ENCODE measurements at places on chromosomes 2 and 18. TPM values are rescaled to one million over a fixed set of nuclear protein-coding genes. Genes with fewer than 3 reads are reported as not detected.

DNA sequence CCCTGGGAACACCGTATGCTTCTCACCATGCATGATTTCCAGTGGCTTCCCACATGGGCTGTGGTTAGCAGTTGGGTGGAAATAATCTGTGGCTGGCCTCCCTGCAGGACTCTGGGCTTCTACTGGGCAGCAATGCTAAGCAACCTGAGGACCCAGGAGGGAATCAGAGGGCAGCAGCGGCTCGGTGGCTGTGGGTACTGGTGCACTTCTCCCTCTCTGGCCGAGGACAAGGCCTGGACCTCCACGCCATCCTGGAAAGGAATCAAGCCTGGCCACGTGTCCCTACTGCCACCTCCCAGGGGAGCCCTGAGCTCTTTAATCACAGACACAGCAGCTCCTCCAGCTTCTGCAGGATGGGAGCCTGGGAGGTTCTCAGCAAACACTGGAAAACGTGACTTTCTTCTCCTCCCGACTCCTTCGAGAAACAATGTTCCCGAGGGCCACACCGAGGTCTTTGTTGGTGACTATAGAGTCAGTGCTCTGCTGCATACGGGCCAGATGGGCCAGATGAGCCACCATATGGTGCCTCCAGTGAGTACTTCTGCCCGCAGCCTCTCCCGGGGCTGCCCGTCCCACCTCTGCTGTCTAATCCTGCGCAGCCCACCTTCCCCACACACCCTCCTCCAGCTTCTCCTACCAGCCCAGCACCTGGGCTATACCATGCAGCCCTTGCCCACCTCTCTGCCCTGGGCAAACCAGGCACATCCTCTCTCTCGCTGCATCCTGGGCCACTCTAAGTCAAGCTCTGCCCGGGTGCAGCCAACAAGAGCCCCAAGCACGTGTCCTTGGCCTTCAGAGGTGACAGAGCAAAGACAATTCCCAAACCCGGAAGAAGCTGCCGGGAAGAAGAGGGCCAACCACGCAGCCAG lies 42.8 kb upstream of the OTOS start:
- DNase-seq = no peak

DNA sequence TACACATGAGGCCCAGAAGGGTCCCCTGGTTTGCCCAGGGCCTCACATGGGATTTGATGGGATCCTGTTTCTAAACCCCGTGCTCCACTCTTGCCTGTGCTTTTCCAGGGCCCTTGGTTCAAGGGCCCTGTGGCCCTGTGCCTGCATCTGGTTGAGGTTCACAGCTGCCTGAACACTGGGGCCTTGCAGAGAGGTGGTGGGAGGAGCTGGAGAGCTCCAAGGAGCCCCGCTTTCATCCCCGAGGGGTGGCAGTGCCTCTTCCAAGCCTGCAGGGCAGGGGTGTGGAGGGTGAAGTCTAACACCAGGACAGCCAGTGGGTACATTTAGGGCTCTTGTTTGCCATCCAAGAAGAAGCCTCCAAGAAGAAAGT lies 82.3 kb downstream of the GLI2 start:
- no peak for DNase-seq

DNA sequence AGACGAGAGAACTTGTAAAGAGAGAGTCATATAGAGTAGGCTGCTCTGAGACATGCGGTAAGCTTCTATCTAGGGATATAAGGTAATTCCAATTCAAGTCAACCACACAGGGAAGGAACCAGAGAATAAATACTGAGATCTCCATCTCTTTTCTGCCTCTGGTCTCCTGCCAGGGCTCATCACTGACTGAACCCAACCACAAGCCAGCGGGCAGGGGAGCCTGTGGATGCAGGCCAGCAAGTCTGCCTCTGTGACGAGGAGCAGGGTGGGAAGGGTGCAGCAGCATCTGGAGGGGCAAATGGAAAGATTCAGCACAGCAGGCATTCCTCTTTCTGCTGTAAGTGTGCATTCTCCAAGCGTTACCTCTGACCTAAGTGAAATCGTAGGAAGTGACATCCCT lies 82.2 kb downstream of the ICOS start:
- no peak for DNase-seq

- no peak for DNase-seq
Measured at GRCh38 chr2:234247453-234248180, 197.1 kb downstream of the SPP2 start.

DNA sequence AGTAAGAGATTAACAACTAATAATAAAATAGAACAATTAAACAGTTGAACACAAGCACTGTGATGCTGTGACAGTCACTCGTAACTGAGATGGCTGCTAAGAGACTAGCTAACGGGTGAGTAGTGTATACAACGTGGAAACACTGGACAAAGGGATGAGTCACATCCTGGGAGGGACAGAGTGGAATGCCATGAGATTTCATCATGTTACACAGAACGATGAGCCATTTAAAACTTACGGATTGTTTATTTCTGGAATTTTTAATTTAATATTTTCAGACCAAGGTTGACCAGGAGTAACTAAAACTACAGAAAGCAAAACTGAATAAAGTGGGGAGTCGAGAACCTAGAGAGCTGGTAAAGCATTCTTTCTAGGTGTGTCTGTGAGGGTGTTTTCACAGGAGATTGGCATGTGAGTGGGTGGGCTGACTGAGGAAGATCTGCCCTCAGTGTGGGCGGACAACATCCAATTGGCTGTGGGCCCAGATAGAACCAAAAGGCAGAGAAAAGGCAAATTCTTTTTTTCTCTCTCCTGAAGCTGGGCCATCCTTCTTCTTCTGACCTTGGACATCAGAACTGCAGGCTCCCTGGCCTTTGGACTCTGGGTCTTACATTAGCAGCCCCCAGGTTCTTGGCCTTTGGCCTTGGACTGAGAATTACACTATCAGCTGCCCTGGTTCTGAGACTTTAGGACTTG lies 14.6 kb downstream of the TMSB10 start:
- DNase-seq = peak; percentile 98

DNA sequence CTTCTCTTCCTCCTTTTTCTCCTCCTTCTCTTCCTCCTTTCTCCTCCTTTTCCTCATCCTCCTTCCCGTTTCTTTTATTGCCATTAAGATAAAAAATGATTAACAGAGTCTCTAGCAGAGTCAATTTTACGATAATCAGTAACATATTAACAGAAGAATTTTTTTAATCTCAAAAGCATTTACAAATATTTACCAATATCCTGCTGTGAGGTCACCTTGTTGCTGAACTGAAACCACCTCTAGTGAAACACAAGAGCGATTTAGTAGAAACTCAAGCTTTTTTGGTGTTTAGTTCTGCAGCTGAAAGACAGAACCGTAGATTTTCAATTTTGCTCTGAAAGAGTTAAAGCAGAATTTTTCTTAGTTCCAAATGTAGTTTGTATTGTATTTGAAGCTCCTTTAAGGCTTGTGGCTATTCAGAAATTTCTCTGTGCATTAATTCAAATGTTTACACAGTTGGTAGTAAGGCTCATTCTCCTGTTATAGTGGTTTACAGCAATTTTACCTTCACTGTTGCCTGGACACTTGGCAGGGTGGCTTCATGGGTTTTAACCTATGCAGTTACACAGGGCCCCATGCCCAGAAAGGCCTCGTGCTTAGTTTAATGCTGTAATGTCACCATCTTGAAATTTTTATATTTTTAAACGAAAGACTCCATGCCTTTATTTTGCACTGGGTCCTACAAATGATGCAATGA lies 1106.6 kb upstream of the FAM98A start:
- DNase-seq = no peak

GRCh38 chr2:24508878-24509277 lies 17.8 kb downstream of the NCOA1 start:
- DNase-seq = no peak

- DNase-seq = peak; percentile 74
Measured at GRCh38 chr2:229431327-229431954, 160.4 kb upstream of the PID1 start.

DNA sequence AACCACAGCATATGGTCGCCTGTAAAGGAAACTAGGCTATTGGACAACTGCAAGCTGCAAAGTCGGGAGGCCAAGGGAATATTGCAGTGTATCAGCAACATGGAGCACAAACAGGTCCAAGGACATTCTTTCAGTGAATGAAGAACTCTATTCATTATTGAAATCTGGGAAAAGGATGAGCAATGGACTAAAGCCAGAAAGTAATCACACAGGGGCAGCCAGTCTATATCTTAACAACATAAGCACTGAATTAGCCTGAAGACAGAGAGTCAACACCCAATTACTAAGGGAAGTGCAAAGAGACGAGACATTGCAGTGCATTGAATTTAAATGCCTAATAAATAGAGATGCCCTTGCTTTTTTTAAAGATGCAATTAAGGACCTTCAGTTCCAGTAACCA lies 615.5 kb upstream of the SETBP1 start:
- DNase-seq = no peak

- DNase-seq = no peak
Measured at GRCh38 chr2:27747827-27748352, 23.6 kb upstream of the MRPL33 start.

DNA sequence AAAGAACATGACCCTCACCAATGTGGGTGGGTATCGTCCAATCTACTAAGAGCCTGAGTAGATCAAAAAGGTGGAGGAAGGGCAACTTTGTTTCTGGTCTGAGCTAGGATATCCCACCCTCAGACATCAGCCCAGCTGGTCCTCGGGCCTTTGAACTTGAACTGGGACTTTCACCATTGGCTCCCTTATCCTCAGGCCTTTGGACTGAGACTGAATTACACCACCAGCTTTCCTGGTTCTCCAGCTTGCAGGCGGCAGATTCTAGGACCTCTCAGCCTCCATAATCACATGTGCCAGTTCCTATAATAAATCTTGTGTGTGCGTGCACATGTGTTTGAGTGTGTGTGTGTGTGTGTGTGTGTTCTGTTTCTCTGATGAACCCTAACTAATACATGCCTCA lies 10.6 kb downstream of the MGAT4A start:
- DNase-seq = no peak

DNA sequence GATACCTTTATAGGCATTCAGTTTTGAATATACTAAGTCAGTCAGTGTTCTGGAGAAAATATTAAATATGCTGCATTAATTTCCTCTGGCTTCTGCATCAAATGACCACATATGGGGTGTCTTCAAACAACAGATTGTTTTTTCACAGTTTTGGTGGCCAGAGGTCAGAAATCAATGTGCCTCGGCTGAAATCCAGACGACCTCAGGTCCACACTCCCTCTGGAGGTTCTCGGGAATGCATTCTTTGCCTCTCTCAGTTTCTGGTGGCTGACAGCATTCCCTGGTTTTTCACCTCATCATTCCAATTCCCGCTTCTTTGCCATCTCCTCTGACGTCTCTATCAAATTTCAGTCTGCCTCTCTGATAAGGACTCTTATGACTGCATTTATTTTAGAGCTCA lies 142.3 kb downstream of the ZNF407 start:
- DNase-seq = no peak

DNA sequence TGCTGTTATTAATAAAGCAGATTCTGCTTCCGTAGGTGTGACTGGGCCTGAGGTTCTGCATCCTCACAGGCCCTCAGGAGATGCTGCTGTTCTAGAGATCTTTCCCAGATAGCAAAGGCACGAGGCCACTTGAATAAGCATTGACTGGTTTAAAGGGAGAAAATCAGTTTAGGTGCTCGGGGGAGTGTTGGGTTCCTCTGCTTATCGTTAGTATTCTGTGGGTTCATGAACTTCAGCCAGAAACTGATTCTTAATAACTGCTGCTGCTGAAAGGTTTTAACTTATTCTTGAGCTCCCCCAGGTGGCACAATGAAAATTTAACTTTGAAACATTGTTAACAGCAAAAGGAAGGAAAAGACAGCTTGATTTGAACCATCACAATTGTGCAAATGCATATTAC lies 56.9 kb downstream of the ITGA6 start:
- DNase-seq = peak; percentile 30

DNA sequence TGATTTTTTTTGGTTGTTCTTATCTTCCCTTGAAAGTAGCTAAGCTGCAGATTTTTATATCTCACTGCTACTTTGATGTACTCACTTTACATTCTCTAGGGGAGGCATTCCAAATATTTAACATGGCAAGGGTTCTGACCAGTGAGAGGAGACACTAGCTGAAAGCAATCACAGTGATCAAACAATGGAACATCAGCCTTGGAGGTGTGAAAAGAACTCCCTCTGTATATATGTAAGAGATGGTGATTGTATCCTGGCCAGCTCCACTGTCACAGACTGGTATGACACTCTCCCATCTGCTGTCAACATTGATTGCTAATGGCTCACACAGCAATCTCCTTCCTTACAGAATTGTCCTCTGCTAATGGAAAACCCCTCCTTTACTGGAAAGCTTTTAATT lies 291.7 kb upstream of the CDH19 start:
- no peak for DNase-seq

TUBA4B gene
- not detected for total RNA-seq

SKA1 gene
- total RNA-seq = 47.3 TPM

VPS54 gene
- total RNA-seq = 19.2 TPM

CKAP2L gene
- total RNA-seq = 33.2 TPM

ANXA4 gene
- 33.6 TPM for total RNA-seq

NEU2 gene
- not detected for total RNA-seq

DPYSL5 gene
- not detected for total RNA-seq

FHL2 gene
- total RNA-seq = 246 TPM

CDH7 gene
- total RNA-seq = not detected

IL1RN gene
- total RNA-seq = not detected

Data from LHCN-M2 (cell line).